CD4-positive, alpha-beta T cell treated with Interleukin-15 for 1 hour (primary cell): ENCODE measurements at places on chromosomes 4 and X.

- DNase-seq, result no peak
Observed at GRCh38 chr4:19193274-19193981, 1058.3 kb upstream of the SLIT2 start.

GRCh38 chr4:134215620-134216344 is 14.2 kb upstream of the PABPC4L start:
- no peak for DNase-seq

DNA sequence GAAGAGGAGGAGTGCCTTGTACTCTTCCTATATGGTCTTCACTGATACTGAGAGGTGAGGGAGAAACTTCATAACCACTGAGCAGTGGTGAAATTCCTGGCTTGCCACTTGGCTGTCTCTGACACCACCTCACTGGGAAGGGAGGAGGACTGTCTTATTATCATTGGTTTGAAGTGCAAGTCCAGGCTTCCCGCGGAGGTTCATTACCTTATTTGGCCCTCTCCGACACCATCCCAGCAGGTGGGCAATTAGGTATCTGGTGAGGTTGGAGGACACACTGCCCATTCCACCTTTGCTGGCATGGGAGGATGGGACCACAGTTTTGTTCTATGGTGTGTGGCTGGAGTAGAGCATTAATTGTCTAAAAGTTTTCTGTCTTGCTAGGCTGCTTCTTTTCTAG is 206.1 kb downstream of the LHFPL1 start:
- no peak for DNase-seq

DNA sequence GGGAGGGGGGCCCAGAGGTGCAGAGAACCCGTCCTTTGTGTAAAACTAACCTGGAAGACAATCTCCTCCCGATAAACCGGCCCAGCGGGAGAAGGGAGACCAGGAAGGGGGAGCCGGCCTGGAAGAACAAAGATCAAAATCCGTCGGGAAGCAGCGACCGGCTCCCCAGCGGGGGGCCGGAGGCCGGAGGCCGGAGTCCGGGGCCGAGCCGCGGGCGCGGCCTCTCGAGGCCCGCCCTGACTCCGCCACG is 552 bp downstream of the ZDHHC9 start:
- DNase-seq, result no peak

- DNase-seq, result no peak
Observed at GRCh38 chr4:150874338-150875226, 140.5 kb downstream of the LRBA start.

GRCh38 chr4:181962321-181962720 is 280.9 kb upstream of the TENM3 start:
- no peak for DNase-seq

DNA sequence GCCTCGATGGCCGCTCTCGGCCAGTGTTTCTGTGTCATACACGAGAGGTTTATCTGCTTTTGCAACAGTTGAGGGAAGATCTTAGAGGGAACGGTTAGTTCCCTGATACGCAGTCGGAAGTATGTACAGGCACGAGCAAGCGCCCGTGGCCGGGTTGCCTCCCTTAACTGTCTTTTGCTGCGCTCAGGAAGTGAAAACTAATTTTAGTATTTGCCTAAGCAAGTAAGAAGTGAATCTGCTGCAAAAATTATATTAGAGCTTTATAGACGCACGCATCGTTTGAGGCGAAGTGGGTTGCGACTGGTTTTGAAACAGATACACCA is 695 bp downstream of the MTM1 start:
- peak; percentile 41 for DNase-seq

GRCh38 chr4:92872604-92873003 is 568.8 kb downstream of the GRID2 start:
- no peak for DNase-seq

DNA sequence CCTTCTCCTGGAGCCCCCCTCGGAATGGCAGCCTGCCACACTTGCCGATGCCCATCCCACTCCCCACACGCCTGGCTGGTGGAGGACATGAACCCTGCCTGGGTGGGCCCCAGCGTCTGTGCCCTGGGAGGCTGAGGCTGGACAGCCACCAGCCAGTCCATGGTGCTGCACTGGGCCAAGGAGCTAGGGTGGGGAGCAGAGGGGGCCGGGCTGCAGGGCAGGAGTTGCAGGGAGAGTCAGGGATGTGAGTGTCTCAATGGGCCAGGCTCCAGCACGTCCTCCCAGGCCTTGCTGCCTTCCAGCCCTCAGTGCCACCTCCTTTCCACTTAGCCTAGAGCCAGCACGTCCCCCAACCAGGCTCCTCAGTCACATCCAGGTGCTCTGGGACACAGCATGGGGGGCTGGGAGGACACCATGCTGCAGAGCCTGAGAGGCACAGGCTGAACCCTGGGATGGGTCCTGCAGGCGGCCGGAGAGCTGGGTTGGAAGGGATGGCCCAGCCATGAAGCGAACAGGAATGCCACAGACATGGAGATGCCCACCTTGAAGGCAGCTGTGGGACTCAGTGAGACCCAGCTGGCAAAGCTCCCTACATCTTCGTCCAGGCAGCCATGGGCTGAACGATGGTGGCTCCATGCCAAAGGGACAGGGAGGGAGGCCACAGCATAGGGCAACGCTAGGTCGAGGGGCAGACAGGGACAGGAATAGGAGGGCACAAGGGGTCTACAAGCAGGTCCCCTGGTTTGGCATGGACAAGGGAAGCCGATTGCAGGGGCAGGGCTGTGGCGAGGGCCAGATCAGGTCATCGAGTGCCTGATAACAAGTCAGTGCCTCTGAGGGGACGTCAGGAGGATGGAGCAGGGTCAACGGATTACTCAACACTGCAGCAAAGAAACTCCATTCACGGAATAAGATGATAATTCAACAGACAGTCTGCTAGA is 30.1 kb upstream of the MXD4 start:
- DNase-seq, result no peak

DNA sequence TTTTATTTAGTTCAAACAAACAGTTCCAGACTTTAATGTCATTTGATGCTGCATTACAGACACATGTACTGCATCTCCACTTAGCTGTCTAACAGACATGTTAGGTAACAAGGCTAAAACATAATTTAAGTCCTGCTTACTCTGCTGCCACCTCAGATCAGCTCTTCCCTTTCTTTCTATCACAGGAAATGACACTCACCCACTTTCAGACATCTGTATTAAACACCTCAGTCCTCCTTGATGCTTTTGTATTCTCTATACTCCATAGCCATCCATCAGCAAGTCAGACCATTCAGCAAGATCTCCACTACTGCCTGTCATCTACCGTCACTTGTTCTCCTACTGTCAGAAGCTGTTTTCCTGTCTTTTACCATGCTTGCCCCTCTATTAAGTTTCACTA is 405.4 kb downstream of the IL15 start:
- no peak for DNase-seq

- DNase-seq, result peak; percentile 6
Observed at GRCh38 chr4:836750-837301, 10.9 kb upstream of the CPLX1 start.

DNA sequence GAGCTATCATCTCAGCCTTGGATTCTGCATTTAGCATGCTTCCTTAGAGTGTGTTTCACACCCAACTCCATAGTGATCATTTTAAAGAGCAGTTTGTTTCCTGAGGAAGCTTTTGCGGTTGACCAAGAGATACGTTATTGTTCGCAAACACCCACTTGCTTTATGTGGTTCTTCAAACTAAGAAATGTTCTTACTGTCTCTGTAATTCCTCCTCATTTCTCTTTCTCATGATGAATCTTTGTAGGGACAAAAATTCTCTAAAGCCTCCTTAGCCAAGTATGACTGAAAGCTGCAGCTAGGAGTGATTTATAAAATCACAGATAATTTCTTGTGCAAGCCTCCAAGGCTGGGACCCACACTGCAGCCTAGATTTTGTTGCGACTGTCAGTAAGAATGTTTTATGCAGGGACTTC is 10.0 kb downstream of the TNIP3 start:
- no peak for DNase-seq

- no peak for DNase-seq
Observed at GRCh38 chr4:7970361-7970946, 30.8 kb upstream of the AFAP1 start.

GRCh38 chr4:138392751-138393308 is 150.7 kb upstream of the SLC7A11 start:
- no peak for DNase-seq

DNA sequence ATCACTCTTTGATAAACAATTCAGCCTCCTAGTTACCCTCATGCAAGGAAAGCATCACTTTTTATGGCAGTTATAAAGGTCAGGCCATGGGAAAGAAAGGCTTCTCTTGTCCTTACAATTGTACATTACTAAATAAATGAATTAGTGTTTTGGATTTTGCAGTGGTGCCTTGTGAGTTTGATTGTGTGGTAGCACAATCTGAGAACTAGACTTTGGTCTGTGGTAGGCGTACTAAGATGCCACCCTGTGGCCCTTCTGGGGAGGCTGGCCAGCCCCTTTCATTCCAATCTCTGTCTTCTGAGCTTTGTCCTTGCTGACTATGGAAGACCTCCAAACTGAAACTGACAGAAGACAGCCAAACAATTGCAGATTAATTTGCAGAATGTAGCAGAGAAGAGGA is 14.6 kb upstream of the HNRNPD start:
- DNase-seq, result no peak

DNA sequence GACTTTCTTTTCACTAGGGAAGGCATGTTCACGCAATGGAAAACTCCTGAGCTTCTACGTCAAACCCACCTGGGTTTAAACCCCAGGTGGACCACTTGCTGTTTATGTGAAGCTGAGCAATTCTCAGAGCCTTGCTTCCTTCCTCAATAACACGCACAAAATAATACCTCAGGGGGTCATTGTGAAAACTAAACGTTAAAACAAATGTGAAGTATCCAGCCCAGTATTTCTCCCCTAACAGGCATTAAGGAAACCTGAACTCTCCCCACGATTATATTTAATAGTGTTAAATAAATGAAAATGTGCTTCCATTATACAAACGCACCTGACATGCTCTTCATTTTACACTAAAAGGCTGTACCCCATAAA is 117.5 kb downstream of the AFAP1 start:
- DNase-seq, result no peak

DNA sequence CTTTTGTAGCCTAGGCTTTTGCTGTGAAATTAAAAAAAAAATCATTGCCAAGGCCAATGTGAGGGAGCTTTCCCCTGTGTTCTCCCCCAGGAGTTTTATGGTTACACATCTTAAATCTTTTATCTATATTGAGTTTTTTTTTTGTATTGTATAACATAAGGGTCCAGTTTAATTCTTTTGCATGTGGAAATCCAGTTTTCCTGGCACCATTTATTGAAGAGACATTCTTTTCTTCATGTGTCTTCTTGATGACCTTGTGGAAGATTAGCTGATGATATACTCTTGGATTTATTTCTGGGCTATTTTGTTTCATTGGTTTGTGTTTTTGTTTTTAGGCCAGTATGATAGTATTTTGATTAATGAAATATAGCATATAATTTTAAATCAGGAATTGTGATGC is 225.0 kb downstream of the ADAM29 start:
- no peak for DNase-seq

DNA sequence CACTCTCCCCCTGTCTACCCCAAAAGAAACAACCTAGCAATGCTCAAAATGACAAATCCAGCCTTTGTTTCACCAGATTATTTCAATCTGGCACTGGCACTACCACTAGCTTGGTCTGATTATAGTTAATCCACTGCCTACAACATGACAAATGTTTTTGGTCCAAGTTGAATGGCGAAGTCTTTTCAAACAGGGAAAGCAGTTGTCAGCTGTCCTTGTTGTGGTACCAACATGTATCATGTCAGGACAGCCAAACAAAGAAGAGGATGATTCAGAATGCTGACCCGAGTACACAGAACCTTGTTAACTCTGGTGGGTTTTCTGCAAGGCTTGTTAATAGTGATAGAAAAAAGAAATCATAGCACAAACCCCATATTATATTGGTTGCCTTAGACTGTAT is 160.8 kb upstream of the ANK2 start:
- no peak for DNase-seq

DNA sequence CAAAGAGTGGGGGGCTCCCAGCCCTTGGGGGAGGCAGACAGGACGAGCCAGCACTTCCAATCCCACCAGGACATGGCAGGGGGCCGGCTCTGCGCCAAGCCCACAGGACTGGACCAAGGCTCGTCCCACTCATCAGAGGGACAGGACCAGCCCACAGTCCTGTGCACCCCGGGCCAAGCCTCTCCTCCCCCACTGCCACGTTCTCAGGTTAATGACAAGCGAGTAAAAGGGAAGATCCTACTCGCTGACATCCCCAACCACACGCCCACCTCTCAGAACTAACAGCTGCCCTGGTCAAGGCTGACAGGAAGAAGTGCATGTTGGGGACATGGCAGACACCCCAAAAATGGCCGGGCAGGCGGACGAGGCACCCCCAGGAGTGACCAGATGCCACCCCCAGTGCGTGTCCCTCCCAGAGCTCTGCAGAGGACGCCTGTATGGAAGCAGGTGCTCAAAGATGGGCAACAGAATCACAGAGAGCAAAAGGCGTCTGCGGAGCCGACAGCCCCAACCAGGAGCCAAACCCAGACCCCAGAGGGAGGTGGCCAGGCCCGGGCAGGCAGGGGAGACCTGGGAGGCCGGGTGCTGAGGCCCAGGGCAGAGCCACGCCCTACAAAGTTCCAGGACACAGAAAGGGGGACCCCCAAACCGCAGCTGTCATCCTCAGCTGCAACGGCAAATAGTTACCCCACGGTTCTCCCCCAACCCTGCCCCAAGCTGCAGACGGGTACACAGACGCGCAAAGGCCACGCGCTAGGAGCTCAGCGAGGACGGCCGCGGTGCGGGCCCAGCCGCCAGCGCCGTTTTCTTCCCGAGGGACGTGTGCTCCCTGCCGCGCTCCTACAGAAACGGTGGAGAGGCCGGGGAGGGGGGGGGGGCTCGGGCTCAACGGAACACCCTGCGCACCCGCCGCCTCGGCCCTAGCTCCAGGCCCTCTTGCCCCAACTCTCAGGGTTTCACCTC is 1.7 kb downstream of the CTBP1 start:
- no peak for DNase-seq

GRCh38 chr4:140744421-140744820 is 11.8 kb downstream of the TBC1D9 start:
- DNase-seq, result no peak

DNA sequence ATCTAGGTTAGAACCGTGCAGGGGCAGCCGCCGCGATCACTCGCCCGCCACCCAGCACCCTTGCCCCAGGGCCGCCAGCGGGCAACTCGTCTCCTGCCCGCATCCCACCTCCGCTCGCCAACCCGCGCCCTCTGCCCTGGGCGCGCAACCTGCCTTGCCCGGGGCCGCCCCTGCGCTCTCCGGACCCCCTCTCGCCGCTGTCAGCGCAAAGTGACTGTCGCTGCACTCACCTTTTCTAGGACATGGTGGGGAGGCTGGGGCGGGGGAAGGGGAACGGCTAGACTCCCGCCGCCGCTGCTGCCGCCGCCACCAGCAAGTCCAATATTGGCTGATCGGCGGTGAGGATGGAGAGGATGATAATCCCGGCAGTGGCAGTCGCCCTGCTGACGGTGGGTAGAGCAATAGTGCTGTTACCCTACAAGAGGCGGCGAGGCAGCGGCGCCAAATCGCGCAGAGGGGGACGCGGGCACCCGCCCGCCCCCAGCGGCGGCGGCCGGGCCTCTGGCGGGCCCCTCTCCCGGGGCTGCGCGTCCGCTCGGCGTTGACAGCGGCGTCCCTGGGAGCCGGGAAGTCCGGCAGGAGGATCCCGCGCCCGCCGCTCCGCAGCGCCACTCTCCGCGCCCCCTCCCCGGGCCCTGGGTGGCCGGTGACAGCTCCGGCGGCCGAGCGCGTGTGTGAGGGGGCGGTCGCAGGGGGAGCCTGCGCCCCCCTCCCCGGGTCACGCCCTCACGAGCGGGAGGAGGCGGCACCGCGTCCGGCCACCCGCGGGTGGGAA is 2.3 kb upstream of the NR3C2 start:
- DNase-seq, result peak; percentile 33

- DNase-seq, result no peak
Observed at GRCh38 chr4:169952236-169953002, 73.8 kb downstream of the MFAP3L start.

GRCh38 chrX:101685923-101686322 is 26.3 kb upstream of the ARMCX2 start:
- no peak for DNase-seq

- no peak for DNase-seq
Observed at GRCh38 chr4:10746371-10747171, 62.0 kb upstream of the CLNK start.
